Globus pallidus (tissue), 1 donor: ENCODE measurements at places on chromosomes 12 and 14.

GRCh38 chr14:55761651-55762050 is 181.6 kb downstream of the KTN1 start:
- no peak for DNase-seq

GRCh38 chr12:46519407-46519806 is 146.8 kb upstream of the SLC38A2 start:
- no peak for DNase-seq

DNA sequence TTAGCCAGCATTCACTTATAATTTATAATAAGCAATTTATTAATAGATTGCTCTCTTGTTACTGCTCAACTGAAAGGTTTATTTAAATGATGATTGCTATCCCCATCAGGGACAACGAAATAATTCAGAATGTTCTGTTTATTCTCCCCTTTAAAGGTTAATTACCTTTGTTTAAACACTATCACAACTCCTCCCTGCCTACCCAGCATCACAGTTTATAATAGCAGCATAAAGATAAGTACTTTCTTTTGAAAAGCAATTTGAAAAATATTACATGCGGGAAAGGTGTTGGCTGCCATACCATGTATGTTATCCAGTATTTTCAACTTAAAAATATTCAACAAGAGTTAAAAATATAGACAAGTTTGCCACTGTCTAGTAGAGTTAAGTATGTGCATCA is 30.6 kb downstream of the SCAF11 start:
- DNase-seq: no peak

DNA sequence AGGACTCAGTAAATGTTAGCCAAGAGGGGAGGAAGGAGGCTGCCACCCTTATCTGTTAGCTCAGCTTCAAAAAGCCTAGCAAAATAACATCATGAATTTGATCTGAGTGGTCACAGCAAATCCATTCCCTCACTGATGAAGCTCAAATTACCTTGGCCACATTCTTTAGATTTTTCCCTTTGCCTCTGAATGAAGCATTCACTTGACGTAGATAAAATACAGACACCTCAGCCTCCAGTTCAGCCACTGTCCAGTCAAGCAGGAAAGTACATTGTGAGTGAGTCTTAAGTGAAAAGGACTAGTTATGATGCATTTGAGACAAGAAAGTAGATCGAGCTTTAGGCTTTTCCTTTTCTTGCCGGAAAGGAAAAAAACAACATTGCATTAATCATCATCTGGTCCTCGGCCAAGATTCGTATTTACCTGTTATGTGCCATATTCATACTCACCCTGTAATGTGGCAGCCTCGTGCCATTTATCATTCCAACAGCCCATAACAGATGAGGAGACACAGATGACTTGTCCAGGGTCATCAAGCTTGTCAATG is 146.5 kb downstream of the ETV6 start:
- DNase-seq: no peak

DNA sequence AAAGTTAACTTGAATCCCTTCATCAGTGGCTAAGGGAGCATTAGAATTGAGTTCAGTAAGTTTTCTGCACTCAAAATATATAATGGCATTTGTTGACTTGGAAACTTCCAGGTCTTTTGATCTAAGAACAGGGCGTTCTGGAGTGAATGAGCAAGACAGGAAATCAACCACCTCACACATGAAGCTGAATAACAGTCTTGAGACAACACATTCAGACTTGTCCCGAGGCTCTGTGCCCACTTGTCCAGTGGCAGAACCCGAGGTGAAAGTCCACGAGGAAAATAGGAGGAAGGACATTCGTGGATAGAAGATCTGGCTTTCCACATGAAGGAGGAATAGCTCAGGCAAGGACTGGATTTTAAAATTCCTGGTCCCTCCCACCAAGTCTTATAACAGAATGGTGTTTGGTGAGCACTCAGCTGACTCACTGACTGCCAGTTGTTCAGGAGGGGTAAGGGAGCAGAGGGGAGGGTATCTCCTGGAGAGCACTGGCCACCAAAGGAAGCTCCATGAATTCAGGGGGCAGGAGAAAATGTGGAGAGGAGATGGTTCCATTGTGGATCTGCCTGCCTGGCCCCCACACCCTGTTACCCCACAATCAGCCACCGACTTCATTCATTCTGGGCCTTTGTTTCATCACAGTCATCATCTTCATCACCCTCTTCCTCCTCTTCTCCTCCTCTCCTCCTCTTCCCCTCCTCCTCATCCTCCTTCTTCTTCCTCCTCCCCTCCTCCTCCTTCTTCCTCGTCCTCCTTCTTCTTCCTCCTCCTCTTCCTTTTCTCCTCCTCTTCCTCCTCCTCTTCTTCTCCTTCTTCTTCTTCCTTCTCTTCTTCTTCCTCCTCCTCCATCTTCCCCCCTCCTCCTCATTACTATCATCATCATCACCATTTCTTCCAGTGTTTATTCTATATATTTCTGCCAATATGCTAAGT is 620.1 kb downstream of the MED13L start:
- no peak for DNase-seq

- no peak for DNase-seq
Measured at GRCh38 chr14:89424241-89424640, 7.2 kb upstream of the FOXN3 start.
